ENCODE measurements at places on chromosomes 4 and X. TPM values are rescaled to one million over a fixed set of nuclear protein-coding genes. Genes with fewer than 3 reads are reported as not detected.

The NEK1 gene
- 31.5 TPM for total RNA-seq

The RAB40A gene
- 0.94 TPM for total RNA-seq

The PF4V1 gene
- total RNA-seq = 2.5 TPM

The NPY5R gene
- 30.1 TPM for total RNA-seq

The PCYT1B gene
- total RNA-seq = 22.5 TPM

The ZIC3 gene
- 1.4 TPM for total RNA-seq

The TRIML1 gene
- total RNA-seq = not detected

The RCHY1 gene
- total RNA-seq = 51.6 TPM

The OTC gene
- 0.31 TPM for total RNA-seq

The CRLF2 gene
- total RNA-seq = not detected

The VSIG1 gene
- not detected for total RNA-seq

The HELT gene
- not detected for total RNA-seq

The ABHD18 gene
- total RNA-seq = 24.3 TPM

The DRD5 gene
- total RNA-seq = 0.94 TPM

The DMRTC1 gene
- not detected for total RNA-seq

The RAP1GDS1 gene
- total RNA-seq = 245 TPM
